NCI-H2081 (cell line): ENCODE measurements at places on chromosomes 12 and 14.
A peak's percentile ranks its signal among the peaks of the same experiment; 100 is the strongest.

GRCh38 chr12:102498471-102498870, 18.1 kb upstream of the IGF1 start:
- DNase-seq = no peak

DNA sequence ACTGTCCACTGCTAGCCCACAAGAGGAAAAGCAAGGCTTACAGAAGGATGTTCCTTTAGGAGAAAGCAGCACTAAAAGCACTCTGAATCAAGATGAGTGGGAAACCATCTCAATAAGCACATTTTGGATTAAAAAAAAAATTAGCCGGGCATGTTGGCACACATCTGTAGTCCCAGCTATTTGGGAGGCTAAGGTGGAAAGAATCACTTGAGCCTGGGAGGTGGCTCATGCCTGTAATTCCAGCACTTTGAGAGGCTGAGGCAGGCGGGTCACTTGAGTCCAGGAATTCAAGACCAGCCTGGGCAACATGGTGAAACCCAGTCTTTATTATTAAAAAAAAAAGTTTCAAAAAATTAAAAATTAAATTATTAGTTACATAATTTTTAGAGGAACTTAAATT, 17.0 kb upstream of the ARL1 start:
- DNase-seq = no peak

GRCh38 chr14:104510794-104511611, 68.6 kb upstream of the C14orf180 start:
- no peak for DNase-seq

GRCh38 chr12:14280921-14281320, 84.6 kb upstream of the ATF7IP start:
- no peak for DNase-seq

DNA sequence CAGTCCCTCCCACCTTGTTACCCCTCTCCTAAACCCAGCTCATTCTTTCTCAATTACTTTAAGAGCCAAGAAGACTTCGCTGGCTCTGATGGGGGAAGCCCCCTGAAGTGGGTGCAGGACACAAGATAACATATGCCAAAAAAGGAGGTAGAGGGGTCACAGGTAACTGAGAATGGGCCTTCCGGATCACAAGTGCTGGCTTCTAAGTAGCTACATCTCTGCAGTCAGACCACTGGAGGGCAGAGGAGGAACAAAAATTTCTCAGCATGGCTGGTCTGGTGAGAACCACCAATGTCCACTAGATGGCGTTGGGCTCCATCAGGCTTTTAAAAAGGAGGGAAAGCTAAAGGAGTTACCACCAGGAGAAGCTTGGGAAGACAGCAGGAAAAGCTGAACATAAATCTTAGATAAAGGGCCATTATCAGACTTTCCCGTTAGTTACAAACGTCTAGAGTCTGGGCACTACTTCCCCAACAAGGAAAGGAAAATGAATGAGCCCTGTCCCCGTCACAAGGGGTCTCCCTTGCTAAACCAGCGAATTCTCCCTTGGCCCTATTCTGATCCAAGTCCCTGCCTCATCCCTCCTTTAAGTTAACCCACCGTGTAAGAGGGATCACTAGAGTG, 11.6 kb upstream of the CDH24 start:
- no peak for DNase-seq

- no peak for DNase-seq
Observed at GRCh38 chr12:66959276-66959675, 280.4 kb upstream of the GRIP1 start.

GRCh38 chr14:75803765-75804164, 142.7 kb downstream of the TTLL5 start:
- no peak for DNase-seq

DNA sequence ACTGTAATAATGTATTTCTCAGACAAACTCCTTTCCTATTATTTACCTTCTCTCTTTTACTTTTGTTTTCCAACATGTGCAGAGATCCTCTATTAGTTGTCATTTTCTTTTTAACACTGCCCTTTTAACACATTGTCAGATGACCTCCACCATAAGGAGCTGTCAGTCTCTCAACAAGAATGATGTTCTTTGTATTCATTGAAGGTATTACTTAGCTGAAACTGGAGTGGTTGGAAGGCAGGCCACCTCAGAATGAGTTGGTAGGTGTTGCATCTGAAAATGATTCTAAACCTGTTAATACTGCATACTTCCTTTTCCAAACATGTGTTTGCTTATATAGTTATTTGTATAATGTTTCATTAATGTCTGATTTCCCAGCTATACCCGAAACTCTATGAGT, 16.9 kb downstream of the TMEM117 start:
- DNase-seq = no peak

GRCh38 chr12:19095756-19096480, 33.6 kb upstream of the PLEKHA5 start:
- DNase-seq = no peak

GRCh38 chr14:63938198-63939005, 85.6 kb downstream of the SYNE2 start:
- DNase-seq = no peak

- no peak for DNase-seq
Observed at GRCh38 chr12:673849-674248, 10.6 kb upstream of the NINJ2 start.

- peak; percentile 75 for DNase-seq
Observed at GRCh38 chr14:96090441-96091148, 51.4 kb downstream of the C14orf132 start.

GRCh38 chr12:82852529-82852928, 165.8 kb downstream of the TMTC2 start:
- DNase-seq = no peak

DNA sequence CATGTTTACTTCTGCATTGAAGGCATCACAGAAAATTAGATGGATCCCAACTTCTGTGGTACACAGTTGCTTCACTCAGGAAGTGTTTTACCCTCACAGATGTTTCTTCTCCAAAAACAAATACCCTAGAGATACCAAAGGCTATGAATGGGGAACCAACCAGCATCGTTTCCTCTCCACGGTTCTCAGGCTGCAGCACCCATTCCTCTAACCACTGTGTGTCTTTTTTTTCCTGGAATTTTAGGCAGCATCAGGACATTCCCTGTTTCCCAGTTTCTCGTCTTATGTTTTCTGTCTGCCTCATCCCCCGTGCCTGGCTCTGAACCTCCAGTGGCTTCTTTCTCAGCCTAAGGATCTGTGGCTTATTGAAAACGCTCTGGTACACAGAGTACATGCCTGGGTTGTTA, 72.0 kb upstream of the TBX5 start:
- DNase-seq = no peak

DNA sequence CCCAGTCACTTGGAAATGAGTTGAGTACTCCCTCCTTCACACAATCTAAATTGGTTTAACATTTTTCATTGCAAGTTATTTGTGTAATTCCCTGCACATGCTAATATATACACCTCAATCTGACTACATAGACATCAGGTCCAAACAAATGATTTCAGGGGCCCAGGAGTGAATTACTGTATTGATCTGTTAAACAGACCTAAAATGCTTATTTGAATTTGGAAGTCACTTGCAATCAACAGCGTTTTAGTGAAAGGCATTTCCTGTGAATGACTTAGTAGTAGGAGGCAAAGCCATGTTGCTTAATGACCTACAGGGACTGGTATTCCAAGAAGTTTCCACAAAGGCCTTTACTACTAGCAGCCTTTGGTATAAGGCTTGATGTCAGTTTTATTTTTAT, 22.6 kb upstream of the SLC15A5 start:
- DNase-seq = no peak

- no peak for DNase-seq
Observed at GRCh38 chr12:67504026-67504425, 144.5 kb upstream of the DYRK2 start.

GRCh38 chr12:76927170-76927784, 48.5 kb upstream of the CSRP2 start:
- peak; percentile 45 for DNase-seq

DNA sequence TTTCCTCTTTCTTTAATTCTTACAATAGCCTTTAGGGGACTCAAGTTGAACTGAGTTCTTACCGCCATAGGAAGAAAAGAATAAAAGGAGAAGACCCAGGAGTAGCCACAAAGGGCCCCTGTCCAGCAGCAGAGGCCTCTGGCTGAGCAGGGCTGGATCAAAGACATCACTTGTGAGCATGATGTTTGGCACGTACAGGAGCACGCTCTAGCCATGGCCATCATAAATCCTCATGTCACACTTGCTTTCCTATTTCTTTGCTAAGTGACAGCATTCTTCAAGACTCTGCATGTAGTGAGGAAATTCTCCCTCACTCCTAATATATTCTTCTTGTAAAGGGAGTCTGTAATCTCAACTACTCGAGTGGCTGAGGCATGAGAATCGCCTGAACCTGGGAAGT, 15.7 kb downstream of the CLEC4C start:
- no peak for DNase-seq

- DNase-seq = peak; percentile 49
Observed at GRCh38 chr12:50110762-50111351, 1.2 kb upstream of the COX14 start.

DNA sequence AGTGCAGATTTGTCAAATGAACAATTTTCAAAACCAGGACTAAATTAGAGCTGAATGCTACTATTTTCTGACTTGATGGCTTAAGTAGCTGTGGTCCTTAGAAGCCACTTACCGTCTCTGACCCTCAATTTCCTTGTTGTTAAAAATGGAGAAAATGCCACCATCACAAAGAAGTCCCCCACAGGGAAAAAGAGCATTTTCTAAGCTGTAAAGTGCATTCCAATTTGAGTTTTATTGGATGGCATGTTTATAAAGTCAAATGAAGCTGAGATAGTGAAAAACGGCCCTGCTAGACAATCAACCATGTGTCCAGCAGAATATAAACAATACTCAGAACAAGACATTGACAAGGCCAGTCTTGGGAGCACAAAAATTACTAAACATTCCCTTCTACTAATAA, 53.6 kb downstream of the GOLGA5 start:
- DNase-seq = peak; percentile 17

- no peak for DNase-seq
Observed at GRCh38 chr12:69003991-69004390, 71.0 kb upstream of the CPM start.

GRCh38 chr12:12214635-12215131, 52.2 kb downstream of the LRP6 start:
- no peak for DNase-seq

- DNase-seq = no peak
Observed at GRCh38 chr12:47867495-47867941, 37.3 kb downstream of the VDR start.

- no peak for DNase-seq
Observed at GRCh38 chr12:117141097-117141898, 42.1 kb upstream of the TESC start.
